ENCODE measurements at places on chromosomes 4 and X. TPM values are rescaled to one million over a fixed set of nuclear protein-coding genes. Genes with fewer than 3 reads are reported as not detected.

GRCh38 chr4:1866189-1866661 lies 5.0 kb upstream of the NSD2 start:
- no peak for DNase-seq
- peaks cover 34% of the 10 kb centered on the region for H3K27me3 ChIP-seq
- no peak overlapping the region for H3K27ac ChIP-seq
- peaks cover 13% of the 10 kb centered on the region for H3K4me1 ChIP-seq

GRCh38 chr4:127759228-127759820 lies 22.8 kb upstream of the HSPA4L start:
- no peaks in the 10 kb centered on the region for H3K36me3 ChIP-seq
- no peak overlapping the region for H3K27ac ChIP-seq
- no peaks in the 10 kb centered on the region for H3K4me1 ChIP-seq
- H3K4me3 ChIP-seq = no peak overlapping the region
- DNase-seq = no peak
- no peaks in the 10 kb centered on the region for H3K27me3 ChIP-seq

Gene MAGT1
- total RNA-seq = 40.0 TPM

GRCh38 chr4:41207291-41207831 lies 7.0 kb downstream of the APBB2 start:
- H3K4me3 ChIP-seq = no peak overlapping the region
- no peaks in the 10 kb centered on the region for H3K27me3 ChIP-seq
- peaks cover 6% of the 10 kb centered on the region for H3K4me1 ChIP-seq
- no peaks in the 10 kb centered on the region for H3K36me3 ChIP-seq
- DNase-seq = no peak
- H3K27ac ChIP-seq = no peak overlapping the region

Gene UCP1
- total RNA-seq = not detected

- H3K27me3 ChIP-seq = peaks cover 61% of the 10 kb centered on the region
- H3K27ac ChIP-seq = no peak overlapping the region
- DNase-seq = peak; percentile 78
- H3K4me1 ChIP-seq = no peaks in the 10 kb centered on the region
- no peaks in the 10 kb centered on the region for H3K36me3 ChIP-seq
- no peak overlapping the region for H3K4me3 ChIP-seq
Observed at GRCh38 chrX:83511208-83511607, 3.1 kb downstream of the POU3F4 start.

Gene ADH1A
- not detected for total RNA-seq

Data from endodermal cell (in vitro differentiated cells).